IMR-90 (cell line): ENCODE measurements at places on chromosomes 5 and 9. TPM values are rescaled to one million over a fixed set of nuclear protein-coding genes. Genes with fewer than 3 reads are reported as not detected.

Gene SYNPO
- total RNA-seq: 3.0 and 3.1 TPM in 2 replicates

Gene CDKN2B-AS1
- 1.1 and 1.7 TPM in 2 replicates for total RNA-seq

Gene ANKH
- total RNA-seq: 5.2 and 5.6 TPM in 2 replicates

Gene TMEM174
- total RNA-seq: not detected in 2 replicates

Gene ENHO
- total RNA-seq: not detected in 2 replicates

Gene FAXDC2
- 4.2 and 4.3 TPM in 2 replicates for total RNA-seq

Gene CDO1
- 3.3 and 8.6 TPM in 2 replicates for total RNA-seq

Gene ADAMTS2
- 18.3 and 19.0 TPM in 2 replicates for total RNA-seq

Gene FOXD4L6
- not detected in 2 replicates for total RNA-seq

Gene HOMER1
- total RNA-seq: 6.8 and 6.9 TPM in 2 replicates

Gene CCDC183
- total RNA-seq: under 0.01 TPM in 1 of 2 replicates, not detected in the other

Gene FCN2
- total RNA-seq: not detected in 2 replicates

Gene ZDHHC21
- total RNA-seq: 4.5 and 8.3 TPM in 2 replicates

Gene WNT8A
- total RNA-seq: not detected in 2 replicates

Gene SLC38A9
- total RNA-seq: 20.8 and 24.2 TPM in 2 replicates

Gene SPATA31D1
- total RNA-seq: not detected in 2 replicates
